Activated naive CD8-positive, alpha-beta T cell treated with anti-CD3 and anti-CD28 coated beads for 36 hours (primary cell): ENCODE measurements at places on chromosomes 2 and 18. TPM values are rescaled to one million over a fixed set of nuclear protein-coding genes. Genes with fewer than 3 reads are reported as not detected.

DNA sequence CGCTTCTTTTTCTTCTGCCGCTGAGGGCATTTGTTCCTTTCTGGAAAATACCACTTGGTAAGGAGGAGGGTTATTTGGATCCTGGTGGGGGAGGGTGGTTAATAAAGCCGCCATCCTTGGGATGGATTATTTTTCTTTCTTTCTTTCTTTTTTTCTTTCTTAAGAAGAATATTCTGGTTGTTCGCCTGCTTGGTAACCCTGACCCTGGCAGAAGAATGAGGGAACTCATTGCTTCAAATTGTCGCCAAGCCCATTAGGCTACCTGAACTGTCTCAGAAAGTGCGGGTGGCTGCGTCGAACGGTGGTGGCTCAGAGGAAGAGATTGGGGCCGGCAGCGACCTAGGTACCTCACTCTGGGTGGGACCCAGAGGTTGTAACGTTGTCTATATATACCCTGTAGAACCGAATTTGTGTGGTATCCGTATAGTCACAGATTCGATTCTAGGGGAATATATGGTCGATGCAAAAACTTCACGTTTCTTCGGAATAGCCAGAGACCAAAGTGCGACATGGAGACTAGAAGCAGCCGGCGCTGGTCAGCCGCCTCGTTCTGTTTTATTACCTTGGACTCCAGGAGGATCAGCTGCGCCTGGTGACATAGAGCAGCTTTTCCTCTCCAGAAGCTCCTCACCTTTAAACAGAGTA lies 1.3 kb upstream of the HOXD4 start:
- no peak for DNase-seq

- DNase-seq: no peak
Measured at GRCh38 chr18:6119761-6120160, 224.4 kb upstream of the TMEM200C start.

DNA sequence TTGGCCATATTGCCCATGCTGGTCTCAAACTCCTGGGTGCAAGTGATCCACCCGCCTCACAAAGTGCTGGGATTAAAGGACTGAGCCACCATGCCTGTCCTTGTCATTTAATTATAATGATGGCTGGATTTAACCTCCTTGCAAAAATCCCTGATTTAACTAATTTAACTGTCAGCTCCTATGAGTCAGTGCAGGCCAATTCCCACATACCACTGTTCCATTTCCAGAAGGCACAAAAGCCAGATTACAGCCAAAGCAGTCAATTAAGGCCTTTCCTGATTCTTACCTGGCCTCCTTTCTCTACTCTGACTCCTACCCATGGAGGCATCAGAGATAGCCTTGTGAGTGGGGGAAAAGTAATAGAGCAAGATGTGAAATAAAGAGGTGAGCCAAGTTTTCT lies 12.3 kb upstream of the SLC35F5 start:
- no peak for DNase-seq

DNA sequence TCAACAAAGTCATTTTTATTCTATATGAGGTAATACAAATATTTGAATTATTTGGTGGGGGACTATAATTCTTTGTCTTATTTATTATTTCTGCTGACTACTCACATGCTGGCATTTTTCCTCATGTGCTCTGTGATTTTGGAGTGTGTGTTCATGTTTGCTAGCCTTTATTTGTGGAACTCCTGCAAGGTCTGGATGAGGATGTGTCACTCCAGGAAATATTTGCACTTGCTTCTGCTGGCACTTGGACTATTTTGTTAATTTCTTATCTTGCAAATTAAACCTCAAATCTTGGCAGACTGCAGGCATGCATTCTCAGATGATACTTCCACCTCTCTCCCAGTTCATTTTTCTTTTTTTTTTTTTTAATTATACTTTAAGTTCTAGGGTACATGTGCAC lies 34.1 kb downstream of the POLI start:
- DNase-seq: no peak

NT5DC4 gene
- total RNA-seq: not detected

GRCh38 chr18:8249811-8250210 lies 359.4 kb upstream of the RAB12 start:
- DNase-seq: no peak

- DNase-seq: peak; percentile 64
Measured at GRCh38 chr2:165794536-165794928, 485 bp upstream of the GALNT3 start.

C1GALT1C1L gene
- total RNA-seq: 0.18 TPM

DNA sequence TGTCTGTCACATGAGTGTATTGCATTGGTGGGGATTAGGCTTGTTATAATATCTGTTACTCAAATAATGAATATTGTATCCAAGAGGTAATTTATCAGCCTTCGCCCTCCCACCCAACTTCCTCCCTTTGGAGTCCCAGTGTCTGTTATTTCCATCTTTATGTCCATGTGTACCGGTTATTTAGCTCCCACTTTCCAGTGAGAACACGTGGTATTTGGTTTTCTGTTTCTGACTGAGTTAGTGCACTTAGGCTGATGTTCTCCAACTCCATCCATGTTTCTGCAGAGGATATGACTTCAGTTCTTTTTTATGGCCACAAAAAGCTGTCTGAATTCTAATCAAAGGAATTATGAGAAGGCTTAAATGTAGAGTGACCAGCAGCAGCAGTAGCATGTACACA lies 104.0 kb upstream of the ARHGAP28 start:
- no peak for DNase-seq
